ENCODE measurements at places on chromosomes 11 and 22. TPM values are rescaled to one million over a fixed set of nuclear protein-coding genes. Genes with fewer than 3 reads are reported as not detected.

The TH gene
- total RNA-seq, result not detected

The RBMXL2 gene
- total RNA-seq, result 0.40 TPM

The MFRP gene
- not detected for total RNA-seq

The OR8A1 gene
- not detected for total RNA-seq

The FAR1 gene
- 161 TPM for total RNA-seq

The BRSK2 gene
- 0.36 TPM for total RNA-seq

The TBCEL gene
- 33.3 TPM for total RNA-seq

The TMEM132A gene
- total RNA-seq, result 49.5 TPM

The TRPC6 gene
- not detected for total RNA-seq

The TST gene
- total RNA-seq, result 40.9 TPM

The POU2AF2 gene
- not detected for total RNA-seq

The GTSE1 gene
- 45.3 TPM for total RNA-seq

The SERPIND1 gene
- total RNA-seq, result 1.5 TPM

The TMEM184B gene
- total RNA-seq, result 56.5 TPM

The TEX54 gene
- total RNA-seq, result not detected

The TPBGL gene
- 0.07 TPM for total RNA-seq

The IGLL1 gene
- not detected for total RNA-seq

The ELMOD1 gene
- 1.3 TPM for total RNA-seq

The CKAP5 gene
- total RNA-seq, result 124 TPM

The SHANK3 gene
- 54.3 TPM for total RNA-seq

The CACNA1I gene
- total RNA-seq, result not detected

All from thoracic aorta endothelial cell (primary cell).